ENCODE measurements at places on chromosomes 3 and 15.

DNA sequence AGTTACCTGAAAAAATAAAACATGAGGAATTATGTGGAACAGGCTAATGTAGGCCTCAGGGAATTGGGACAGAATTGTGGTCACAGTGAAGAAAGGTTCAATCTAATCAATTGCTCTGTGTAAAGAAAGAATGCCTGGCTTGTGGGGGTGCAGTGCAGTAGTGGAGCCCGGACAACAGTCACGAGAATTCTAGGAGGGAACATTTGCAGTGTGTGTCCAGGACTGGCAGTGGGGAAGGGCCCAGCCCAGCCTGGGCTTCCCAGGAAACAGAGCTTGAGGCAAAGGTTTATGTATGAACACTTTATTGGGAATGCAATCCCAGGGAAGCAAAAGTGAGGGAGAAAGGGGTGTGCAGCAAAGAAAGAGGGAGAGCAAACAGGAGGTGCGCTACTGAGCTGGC is 29.2 kb upstream of the CTDSPL start:
- DNase-seq = no peak

DNA sequence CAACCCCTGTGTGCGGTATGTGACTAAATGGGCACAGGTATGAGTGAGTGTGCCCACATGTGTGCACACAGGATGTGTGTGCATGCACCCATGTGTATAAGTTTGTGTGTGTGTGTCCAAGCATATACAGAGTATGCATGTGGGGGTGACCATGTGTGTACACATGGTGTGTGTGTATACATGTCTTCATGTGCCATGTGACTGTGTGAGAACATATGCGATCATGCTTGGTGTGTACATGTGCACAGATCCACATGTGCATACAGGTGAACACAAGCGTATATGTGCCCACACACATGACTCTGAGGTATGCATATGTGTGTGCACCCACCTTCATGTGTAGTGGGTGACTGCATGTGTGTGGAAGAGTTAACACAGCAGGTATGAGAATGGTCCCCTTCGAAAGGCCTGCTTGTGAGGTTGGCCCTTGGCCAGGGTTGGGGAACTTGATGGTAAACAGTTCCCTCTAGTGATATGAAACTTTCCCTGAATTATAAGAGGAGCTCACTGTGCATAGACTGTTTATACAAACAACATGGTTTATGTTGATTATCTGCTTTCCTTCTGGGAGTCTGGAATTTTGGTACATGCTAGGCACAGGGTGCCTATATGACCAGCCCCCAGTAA is 10.3 kb downstream of the PFKFB4 start:
- no peak for DNase-seq

DNA sequence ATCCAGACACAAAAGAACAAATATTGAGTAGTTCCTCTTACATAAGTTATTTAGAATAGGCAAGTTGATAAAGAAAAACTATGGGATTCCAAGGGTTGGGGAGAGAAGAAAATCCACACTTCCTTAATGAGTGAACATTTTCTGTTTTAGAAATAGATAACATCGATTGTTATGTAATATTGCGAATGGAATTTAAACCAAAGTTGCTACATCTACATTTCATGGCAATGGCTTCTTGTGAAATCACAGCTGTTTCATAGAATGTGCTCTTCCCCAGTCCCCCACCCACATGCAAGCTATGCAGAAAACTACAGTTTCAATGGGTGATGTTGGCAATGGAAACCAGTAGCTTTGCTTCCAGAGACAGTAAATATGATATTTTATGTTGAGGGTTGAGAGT is 1639.5 kb downstream of the SI start:
- no peak for DNase-seq

DNA sequence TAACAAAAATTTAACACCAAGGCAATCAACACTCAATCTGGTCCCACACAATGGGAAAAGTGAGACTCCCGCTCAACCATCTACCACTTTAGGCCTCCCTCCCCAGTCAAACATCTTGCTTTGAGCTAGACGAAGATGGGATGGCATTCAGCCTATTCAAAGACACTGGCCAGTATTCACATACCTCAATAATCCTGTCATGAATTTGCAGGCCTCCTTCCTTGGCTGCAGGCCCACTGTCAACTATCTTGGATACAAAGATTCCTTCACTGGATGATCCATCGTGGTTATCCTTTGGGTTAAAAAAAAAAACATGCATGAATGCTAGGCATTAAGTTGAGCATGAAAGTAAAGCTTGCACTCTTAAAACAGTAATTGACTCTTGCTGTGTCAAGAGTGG is 22.6 kb downstream of the PDZRN3 start:
- peak; percentile 98 for DNase-seq

- no peak for DNase-seq
Observed at GRCh38 chr3:164364111-164364510, 714.2 kb downstream of the SI start.

DNA sequence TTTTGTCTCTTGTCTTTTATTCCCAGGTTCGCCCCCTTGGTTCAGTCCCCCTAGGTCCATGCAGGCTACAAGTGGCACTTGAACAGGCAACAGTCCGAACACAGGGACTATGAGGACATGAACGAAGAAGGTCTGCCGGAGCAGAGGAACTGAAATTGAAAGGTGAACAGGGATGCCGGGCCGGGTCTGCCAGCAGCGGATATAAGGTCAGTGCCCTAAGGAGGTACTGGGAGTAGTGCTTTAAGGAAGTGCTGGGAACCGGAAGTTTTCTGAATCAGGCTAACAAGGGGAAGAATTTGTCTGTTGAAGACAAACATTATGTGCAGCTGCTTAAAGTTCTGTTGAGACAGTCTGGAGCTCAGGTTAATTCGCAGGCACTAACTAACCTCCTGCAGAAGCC is 46.8 kb downstream of the LSM3 start:
- DNase-seq = no peak

DNA sequence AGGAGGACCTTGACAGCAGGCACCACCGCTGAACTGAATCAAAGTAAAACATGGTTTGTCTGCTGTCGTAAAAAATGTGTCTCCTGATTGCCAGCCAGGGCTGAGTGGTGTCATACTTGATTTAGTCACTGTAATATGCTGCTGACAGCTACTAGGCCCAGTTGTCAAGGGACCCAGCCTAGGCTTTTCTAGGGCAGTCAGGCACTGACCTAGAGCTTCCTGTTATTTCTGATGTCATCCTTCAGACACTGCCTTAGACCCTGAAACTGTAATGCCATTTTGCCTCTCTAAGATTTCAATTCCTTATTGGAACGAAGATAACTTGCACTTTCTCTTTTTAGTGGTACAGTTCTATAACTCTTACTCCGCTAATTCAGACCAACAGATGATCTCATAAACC is 2.6 kb upstream of the MRPL3 start:
- no peak for DNase-seq

DNA sequence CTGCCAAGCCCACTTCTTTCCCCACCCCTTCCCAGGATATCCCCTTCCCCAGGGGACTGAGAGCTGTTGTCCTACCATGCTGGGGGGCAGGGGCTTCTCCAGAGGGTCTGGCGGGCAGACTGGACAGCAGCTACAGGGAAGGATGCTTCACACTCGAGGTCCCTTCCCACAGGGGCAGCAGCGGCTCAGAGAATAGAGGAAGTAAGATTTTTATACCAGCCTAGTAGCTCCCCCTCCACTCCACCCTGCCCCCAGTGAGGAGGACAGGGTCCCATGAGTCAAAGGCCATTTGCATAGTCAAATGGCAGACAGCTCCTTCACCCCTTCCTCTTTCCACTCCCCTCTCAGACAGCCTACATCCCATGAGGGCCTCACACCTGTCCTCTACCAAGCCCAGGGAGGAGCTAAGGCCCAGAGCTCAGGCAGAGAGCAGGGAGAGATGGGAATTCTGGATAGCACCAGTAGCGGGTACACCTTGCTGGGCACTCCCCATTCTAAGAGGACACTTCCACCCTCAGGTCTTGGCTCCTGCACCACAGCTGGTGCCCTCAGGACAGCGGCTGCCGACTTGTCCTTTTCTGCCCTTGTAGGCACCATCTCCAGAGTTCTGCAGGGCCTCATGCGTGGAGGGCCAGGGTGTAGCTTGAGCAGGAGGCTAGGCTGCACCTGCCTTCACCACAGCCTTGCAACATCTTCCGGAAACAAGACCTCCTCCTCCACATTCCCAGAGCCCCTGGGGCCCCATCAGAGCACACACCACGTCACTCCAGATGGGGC is at the start of gene TLR9:
Gene TLR9 (minus strand): TSS at position 194 of the 777 bp plus-strand sequence. CDS start 116 bp downstream, at position 78.
- DNase-seq = no peak

DNA sequence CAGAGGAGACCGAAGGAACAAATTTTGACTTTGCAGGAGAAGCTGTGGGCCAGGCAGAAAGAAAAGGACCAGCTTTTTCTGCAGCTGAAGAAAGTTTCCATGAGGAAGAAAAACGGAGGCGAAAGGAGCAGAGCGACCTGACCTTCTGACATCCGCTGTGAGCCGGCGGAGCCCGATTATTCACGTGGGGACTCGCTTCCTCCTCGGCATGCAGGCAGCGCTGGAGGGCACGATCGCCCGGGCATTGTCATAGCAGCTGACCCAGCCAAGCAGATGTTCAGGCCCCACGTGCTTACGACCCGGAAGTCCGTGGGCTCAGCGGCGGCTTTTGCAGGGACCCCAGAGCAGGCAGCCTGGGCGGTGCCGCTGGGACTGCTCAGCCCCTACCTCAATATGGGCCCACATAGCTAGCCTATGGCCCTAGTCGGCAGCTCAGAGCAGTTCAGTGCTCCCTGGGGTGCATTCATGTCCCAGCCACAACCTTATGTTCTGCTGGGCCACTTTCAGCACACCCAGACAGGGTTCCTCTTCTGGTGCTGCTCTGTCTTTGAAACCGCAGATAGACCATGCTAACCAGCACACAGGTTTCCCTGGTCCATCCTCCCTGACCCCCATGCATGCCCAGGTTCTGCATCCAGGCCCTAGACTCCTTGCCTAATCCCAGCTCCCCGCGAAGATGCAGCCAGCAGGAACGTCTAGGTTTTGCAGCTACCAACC is 10.5 kb upstream of the EIF4A2 start:
- DNase-seq = peak; percentile 67

DNA sequence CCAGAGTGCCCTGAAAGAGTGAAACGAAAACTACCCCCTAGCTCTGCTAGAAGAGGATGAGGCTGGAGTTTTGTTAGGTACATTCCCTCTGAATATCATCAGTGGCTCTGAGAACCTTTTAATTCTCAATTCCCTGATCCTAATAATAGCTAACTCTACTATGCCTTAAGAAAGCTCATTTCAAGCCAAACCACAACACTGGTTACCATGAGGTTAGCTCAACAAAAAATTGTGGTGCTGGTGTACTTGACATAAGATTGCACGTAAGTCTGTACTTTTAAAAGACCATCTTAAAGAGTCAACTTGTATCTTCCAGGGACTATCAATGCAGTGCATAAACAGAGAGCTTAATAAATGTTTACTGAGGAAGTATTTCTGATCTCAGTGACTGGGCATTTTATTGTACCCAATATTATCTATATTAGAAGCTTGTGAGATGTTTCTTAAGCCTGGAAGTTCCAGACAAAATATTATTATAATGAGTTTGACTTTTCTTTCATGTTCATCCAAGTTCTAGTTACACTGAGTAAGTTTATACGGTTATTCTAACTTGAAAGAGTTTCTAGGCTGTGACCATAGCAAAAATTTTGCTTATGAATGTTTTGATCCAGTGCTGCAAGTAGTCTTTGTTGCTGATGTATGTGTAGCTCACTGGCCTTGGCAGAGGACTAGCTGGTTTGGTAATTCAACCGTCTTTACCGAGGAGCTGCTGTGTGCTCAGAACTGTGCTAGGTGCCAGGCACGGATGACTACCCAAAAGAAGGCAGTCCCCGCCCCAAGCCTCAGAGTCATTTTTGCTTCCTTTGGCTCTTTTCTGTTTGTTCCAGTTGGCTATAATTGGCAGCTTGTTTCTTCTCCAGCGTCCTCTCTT is 334.4 kb upstream of the TRIM42 start:
- no peak for DNase-seq

GRCh38 chr3:23402728-23403492 is 199.8 kb downstream of the UBE2E2 start:
- DNase-seq = no peak

DNA sequence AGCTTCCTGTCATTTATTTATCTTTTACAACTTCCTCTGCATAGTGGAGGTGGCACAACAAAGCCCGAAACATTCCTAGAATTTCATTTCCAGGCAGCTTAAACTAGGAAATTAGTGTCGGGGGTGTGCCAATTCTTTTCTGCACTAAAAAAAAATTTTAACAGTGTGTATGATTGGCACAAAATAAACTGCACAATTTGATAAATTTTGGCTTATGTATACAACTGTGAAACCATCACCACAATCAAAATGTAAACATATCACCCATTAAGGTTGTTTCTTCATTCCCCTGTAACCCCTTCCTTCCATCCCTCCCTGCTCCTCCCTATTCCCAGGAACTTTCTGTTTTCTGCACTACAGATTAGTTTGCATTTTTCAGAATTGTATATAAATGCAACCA is 54.7 kb downstream of the RPL39L start:
- DNase-seq = no peak

- DNase-seq = no peak
Observed at GRCh38 chr15:31389576-31389975, 62.9 kb downstream of the KLF13 start.

- peak; percentile 28 for DNase-seq
Observed at GRCh38 chr3:12235691-12236090, 53.2 kb upstream of the PPARG start.
